Naive thymus-derived CD8-positive, alpha-beta T cell (primary cell): ENCODE measurements at places on chromosomes 2 and 18.

- no peak overlapping the region for H3K27ac ChIP-seq
- DNase-seq, result no peak
Measured at GRCh38 chr2:150432312-150432625, 55.2 kb downstream of the RND3 start.

- no peaks in the 10 kb centered on the region for H3K4me1 ChIP-seq
- peaks cover 2% of the 10 kb centered on the region for H3K27me3 ChIP-seq
- peak overlapping the region; percentile 69 for H3K27ac ChIP-seq
- H3K36me3 ChIP-seq, result no peaks in the 10 kb centered on the region
Measured at GRCh38 chr2:60366135-60366712, 187.2 kb downstream of the BCL11A start.

- DNase-seq, result no peak
- peaks cover 15% of the 10 kb centered on the region for H3K27me3 ChIP-seq
- no peaks in the 10 kb centered on the region for H3K36me3 ChIP-seq
- no peak overlapping the region for H3K27ac ChIP-seq
- H3K4me3 ChIP-seq, result no peak overlapping the region
Measured at GRCh38 chr2:196479350-196479749, 160.2 kb upstream of the CCDC150 start.

DNA sequence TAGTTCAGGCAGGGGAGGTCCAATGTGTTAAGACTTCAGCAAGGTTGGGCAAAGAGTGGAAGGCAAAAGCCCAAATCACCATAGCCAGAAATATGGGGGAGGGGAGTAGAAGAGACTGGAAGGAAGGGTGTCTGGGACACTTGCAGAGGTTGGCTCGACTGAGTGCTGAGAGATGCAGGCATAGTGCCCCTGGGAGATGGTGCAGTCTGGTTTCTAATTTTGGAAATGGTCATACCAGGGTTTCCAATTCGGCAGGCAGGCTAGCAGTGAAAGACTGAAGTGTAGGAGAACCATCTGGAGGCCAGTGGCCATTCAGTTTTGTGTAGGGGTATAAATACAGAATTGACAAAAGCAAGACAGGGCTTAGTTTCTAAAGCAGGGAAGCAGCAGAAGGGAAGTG lies 6.2 kb upstream of the SPOPL start:
- no peak overlapping the region for H3K27ac ChIP-seq
- DNase-seq, result no peak

DNA sequence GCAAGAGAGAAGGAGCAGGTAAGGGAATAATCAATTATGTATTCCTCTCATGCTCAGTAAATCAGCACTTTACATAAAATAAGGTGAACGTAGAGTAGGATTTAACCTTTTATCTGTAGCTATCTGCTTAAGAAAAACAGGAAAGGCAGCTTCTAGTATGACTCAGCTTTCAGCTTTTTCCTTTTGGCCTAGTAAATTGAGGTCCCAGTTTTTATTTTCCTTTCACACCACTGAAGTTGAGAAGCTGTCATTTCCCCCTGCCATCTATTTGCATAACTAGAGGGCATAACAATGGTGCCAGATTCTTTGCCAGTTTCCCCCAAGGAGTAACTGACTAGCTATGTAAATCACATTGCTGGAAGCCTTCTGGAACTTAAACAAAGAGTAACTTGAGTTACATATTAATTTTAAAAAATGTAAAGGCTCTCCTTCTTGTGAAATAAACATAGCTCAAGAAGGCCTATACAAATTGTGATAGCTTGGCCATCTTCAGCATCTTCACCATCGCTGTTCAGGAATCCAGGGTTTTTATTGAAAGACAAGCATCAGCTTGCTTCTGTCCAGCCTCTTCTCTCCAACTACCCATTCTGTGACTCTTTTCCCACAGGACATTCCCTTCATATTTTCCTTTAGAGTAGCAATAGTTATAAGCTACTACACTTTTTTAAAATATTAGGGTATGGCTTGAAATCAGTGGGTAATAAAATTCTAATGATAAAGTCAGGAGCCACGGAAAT lies 97.0 kb downstream of the KYNU start:
- H3K27me3 ChIP-seq, result no peaks in the 10 kb centered on the region
- H3K4me3 ChIP-seq, result no peak overlapping the region
- H3K27ac ChIP-seq, result no peak overlapping the region
- H3K4me1 ChIP-seq, result no peaks in the 10 kb centered on the region

DNA sequence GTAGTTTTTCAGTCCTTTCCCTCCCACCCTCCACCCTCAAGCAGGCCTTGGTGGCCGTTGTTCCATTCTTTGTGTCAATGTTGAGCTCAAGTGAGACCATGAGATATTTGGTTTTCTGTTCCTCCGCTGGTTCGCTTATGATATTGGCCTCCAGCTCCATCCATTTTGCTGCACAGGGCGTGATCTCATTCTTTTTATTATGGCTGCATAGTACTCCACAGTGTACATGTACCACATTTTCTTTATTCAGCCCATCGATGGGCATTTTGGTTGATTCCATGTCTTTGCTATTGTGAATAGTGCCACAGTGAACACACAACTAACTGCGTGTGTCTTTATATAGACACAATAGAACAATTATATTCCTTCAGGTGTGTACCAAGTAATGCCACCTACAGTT lies 14.1 kb downstream of the AGAP1 start:
- peaks cover 18% of the 10 kb centered on the region for H3K27me3 ChIP-seq
- H3K27ac ChIP-seq, result no peak overlapping the region
- no peak for DNase-seq
- no peak overlapping the region for H3K4me3 ChIP-seq
- H3K36me3 ChIP-seq, result no peaks in the 10 kb centered on the region

GRCh38 chr2:46485002-46485401 lies 5.6 kb downstream of the TMEM247 start:
- peaks cover 8% of the 10 kb centered on the region for H3K4me1 ChIP-seq
- H3K36me3 ChIP-seq, result no peaks in the 10 kb centered on the region
- DNase-seq, result no peak
- H3K4me3 ChIP-seq, result no peak overlapping the region
- H3K27me3 ChIP-seq, result no peaks in the 10 kb centered on the region

- no peak overlapping the region for H3K27ac ChIP-seq
- DNase-seq, result no peak
- no peak overlapping the region for H3K4me3 ChIP-seq
- H3K4me1 ChIP-seq, result peaks cover 4% of the 10 kb centered on the region
Measured at GRCh38 chr2:7861910-7862702, 819.8 kb upstream of the ID2 start.

- H3K36me3 ChIP-seq, result peaks cover 5% of the 10 kb centered on the region
- no peak for DNase-seq
- H3K4me1 ChIP-seq, result peaks cover 33% of the 10 kb centered on the region
- H3K27ac ChIP-seq, result no peak overlapping the region
- no peak overlapping the region for H3K4me3 ChIP-seq
Measured at GRCh38 chr2:176160986-176161824, 4.1 kb downstream of the HOXD3 start.

GRCh38 chr18:47979611-47980200 lies 49.2 kb upstream of the SMAD2 start:
- no peaks in the 10 kb centered on the region for H3K27me3 ChIP-seq
- no peaks in the 10 kb centered on the region for H3K36me3 ChIP-seq
- no peak overlapping the region for H3K27ac ChIP-seq

DNA sequence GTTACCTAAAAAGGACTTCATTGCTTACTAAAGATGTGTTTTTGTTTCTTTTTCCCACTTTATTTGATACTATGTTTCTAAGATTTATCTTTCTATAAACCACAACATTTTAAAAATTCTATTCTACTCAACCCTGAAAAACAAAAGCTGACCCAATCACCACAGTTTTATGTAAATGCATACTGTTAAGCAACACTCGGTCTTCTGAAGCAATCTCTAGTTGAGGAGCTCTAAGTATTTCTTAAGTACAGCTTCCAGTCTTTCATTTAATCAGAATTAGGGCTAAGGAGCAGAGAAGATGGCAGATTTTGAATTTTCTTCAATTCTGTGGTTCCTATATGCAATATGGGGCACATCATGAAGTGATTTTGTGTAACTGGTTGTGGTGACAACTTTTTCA lies 72.2 kb upstream of the SLC4A10 start:
- H3K36me3 ChIP-seq, result no peaks in the 10 kb centered on the region
- H3K27me3 ChIP-seq, result peaks cover 14% of the 10 kb centered on the region
- no peaks in the 10 kb centered on the region for H3K4me1 ChIP-seq
- no peak overlapping the region for H3K27ac ChIP-seq

GRCh38 chr2:58019229-58019628 lies 27.4 kb upstream of the VRK2 start:
- H3K36me3 ChIP-seq, result peaks cover 10% of the 10 kb centered on the region
- peaks cover 6% of the 10 kb centered on the region for H3K4me1 ChIP-seq

- H3K4me1 ChIP-seq, result peaks cover 34% of the 10 kb centered on the region
- peak overlapping the region; percentile 93 for H3K27ac ChIP-seq
- no peaks in the 10 kb centered on the region for H3K36me3 ChIP-seq
Measured at GRCh38 chr2:55418512-55419232, 984 bp downstream of the CCDC88A start.

DNA sequence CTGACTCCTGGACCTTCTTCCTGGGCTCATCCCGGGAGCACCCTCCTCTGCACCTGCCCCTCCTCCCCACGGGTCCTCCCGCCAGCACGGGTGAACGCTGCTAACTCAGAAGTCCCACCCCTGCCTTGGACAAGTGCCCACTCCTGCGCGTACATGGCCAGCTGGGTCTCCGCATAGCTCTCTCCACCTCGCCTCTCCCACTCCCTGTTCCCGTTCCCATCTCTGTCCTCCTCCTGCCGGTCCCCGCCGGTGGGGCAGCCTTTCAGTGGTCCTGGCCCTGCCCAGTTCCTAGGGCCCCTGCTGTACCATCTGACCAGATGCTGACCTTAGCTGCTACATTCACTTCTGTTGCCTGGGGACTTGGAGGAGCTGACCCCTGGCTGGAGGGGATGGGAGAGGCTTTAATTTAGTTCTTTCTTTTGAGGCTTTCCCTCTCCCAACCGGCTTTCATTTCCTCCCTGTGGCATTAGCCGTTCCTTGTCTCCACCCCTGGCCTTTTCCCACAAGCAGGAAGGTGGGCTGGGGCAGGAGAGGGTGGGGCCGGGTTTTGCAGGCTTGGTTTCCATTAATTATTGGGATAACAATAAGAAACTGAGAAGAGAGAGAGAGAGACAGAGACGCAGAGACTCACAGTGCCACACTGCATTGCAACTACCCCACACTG lies 136.1 kb downstream of the SH3BP4 start:
- H3K4me3 ChIP-seq, result no peak overlapping the region
- peaks cover 30% of the 10 kb centered on the region for H3K27me3 ChIP-seq
- no peaks in the 10 kb centered on the region for H3K4me1 ChIP-seq
- DNase-seq, result no peak

- H3K36me3 ChIP-seq, result no peaks in the 10 kb centered on the region
- no peak for DNase-seq
- H3K4me1 ChIP-seq, result peaks cover 29% of the 10 kb centered on the region
- H3K4me3 ChIP-seq, result peak overlapping the region; percentile 42
Measured at GRCh38 chr2:26609205-26609631, 31.9 kb downstream of the CIB4 start.

DNA sequence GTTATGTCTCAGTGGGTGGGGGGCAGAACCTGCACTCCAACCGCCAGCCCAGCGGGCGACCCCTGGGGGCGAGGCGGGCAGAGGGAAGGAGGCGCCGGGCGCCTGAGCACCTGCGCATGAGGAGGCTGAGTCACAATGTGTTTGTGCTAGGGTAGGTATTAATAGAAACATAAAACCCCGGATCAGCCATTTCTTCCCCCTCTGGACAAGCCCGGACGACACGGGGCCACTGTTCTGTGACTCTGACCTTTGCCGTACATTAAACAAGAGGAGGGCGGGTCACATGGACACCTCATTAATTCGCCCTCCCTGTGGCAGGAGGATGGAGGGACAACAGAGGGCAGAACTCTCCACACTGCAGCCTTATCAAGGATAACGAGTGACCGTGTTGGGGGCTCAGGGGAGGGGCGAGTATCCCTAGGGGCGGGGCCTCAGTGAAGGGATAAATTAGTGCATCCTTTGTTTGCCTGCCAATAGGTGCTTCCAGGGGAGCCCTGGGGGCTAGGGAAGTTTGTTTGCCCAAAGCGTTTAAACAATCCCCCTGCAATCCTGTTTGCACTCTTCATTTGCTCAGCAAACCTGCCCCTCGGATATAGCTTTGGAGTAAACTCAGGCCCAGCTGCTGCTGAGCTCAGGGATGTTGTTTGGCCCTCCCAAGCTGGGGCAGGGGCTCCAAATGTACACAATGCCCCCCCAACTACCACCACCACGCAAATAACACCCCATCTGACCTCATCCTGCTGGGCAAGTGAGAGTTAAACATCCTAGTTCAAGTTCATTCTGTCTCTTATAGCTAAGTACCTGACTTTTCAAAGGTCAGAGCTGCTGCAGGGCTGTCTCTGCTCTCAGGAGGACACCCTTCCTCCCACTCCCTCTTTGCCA lies 171.2 kb upstream of the GLI2 start:
- no peaks in the 10 kb centered on the region for H3K4me1 ChIP-seq
- no peak overlapping the region for H3K4me3 ChIP-seq
- no peak overlapping the region for H3K27ac ChIP-seq
- H3K27me3 ChIP-seq, result peaks cover 4% of the 10 kb centered on the region
- no peak for DNase-seq

GRCh38 chr2:210195101-210195852 lies 24.1 kb upstream of the KANSL1L start:
- no peaks in the 10 kb centered on the region for H3K36me3 ChIP-seq
- no peaks in the 10 kb centered on the region for H3K27me3 ChIP-seq

GRCh38 chr2:119179202-119179601 lies 20.7 kb upstream of the C1QL2 start:
- H3K27ac ChIP-seq, result no peak overlapping the region
- no peaks in the 10 kb centered on the region for H3K27me3 ChIP-seq
- no peaks in the 10 kb centered on the region for H3K4me1 ChIP-seq
- H3K36me3 ChIP-seq, result no peaks in the 10 kb centered on the region
- no peak for DNase-seq
- H3K4me3 ChIP-seq, result no peak overlapping the region

DNA sequence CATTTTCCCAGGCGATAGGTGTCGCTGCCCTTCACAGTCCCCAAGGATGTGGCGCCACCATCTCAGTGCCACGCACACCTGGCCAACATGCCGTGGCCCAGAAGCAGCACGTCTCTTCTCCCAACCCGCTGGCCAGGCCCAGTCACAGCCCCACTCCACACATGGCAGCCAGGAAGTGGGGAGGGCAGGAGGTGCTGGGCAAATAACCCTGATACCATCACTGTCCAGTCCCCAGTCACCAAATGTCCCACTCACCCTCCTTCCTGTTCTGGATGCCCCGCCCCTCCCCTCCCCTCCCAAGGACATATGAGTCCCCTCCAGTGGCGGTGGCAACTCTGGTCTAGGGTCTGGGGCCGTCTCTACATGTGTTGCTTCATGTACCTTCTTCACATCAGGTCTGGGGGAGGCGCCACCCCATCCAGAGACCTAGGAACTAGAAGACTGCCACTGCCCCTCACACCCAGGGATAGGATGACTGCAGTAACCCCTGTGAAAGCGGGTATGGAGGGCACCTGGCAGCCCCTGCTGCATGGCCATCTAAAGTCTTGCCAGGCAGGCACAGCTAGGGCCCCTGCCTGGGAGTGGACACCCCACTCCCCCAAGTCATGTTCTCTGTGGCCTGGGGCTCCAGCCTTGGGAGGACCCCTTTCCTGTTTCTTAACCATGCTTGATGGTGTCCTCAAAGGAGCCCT lies 7.3 kb upstream of the CAPN10 start:
- peaks cover 19% of the 10 kb centered on the region for H3K4me1 ChIP-seq
- no peaks in the 10 kb centered on the region for H3K27me3 ChIP-seq
- H3K4me3 ChIP-seq, result no peak overlapping the region
- peaks cover 32% of the 10 kb centered on the region for H3K36me3 ChIP-seq
- peak overlapping the region; percentile 90 for H3K27ac ChIP-seq
